ENCODE measurements at places on chromosomes 3 and 15.

DNA sequence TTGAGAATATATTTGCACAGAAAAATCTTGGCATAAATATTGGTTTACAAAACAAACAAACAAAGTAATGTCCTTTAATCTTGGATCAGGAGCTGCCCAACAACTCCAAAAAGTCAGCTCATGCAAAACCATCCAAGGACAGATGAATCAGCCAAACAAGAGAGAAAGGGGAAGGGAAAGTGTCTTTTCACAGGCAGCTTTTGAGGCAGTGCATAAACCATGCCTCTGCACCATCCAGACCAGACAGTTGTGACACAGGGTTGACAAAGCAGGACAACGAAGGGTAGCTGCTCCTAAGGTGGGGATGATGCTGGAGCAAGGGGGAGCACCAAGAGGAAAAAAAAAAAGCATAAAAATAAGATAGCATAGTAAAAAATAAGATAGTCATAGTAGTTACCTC, 8.7 kb downstream of the CD86 start:
- DNase-seq: no peak

GRCh38 chr3:150743508-150743907, 19.5 kb downstream of the SIAH2 start:
- DNase-seq: no peak

DNA sequence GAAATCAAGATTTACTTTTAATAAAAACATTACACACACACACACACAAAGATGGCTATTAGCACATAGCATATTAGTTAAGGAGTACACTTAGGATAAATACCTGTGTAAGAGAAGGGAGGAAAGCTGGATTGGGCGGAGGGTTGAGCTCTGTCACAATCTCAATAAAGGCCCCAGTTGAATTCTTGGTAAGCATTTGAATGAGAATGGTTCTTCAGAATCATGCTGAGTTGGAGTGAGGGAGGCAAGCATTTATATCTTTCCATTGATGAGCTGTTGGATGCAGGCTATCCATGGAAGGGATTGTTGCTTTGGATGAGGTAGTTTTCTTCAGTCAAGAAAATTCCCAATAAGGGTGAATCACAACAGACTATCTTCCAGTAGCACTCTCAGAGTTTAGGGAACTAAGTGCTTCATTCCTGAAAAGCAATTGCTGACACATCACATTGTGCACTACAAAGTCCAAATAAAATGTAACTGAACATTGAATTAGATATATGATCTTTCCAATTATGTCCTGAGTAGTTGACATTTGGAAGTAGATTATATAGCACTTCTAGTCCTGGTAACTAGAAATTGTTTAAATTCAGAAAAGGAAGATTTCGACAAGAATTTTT, 95.7 kb downstream of the SUCNR1 start:
- DNase-seq: no peak

DNA sequence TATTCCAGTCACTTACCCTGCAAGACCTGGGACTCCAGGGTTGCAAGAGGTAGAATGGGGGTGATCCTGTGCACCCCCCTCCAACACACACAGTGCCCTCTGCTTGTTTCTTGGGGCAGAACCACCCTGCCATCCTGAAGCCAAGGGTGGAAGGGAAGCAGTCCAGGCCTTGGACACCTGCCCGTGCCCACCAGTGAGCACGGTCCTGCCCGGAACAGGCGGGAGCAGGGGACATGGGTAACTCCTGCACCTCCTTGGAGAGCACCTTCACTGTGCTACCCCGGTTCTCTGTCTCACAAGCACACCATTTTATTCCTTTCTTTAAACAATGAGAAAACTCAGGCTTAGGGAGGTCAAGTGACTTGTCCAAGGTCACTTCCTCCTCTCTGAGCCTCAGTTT, 57.0 kb downstream of the SLC6A6 start:
- DNase-seq: no peak

DNA sequence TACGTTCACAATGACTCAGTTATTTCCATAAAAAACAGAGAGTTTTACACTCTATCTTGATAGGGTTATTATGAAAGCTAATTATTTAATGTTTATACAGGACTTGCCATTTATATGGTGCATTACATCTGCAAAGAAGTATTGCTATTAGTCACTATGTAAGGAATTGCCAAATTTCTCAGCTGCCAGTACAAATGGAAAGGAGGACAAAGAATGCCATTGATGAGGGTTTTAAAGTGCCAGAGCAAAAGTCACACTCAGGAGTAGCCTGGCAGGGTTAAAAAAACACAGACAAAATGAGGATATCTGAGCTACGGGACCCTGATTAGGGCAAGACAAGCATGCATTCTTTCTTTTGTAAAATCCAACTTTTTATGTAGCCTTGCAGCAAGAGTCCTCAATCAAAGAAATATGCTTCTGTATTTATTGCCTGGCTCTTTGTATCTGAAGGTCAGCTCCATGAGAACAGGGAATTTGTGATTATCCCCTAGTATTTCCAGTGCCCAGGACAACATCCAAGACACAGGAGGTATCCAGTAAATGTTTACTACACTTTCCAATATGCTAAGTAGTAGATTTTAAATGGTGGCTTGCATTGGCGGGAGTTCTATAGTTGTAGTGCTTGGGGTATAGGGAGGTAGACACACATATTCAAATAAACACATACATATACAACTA, 1013.6 kb downstream of the ROBO1 start:
- DNase-seq: no peak

DNA sequence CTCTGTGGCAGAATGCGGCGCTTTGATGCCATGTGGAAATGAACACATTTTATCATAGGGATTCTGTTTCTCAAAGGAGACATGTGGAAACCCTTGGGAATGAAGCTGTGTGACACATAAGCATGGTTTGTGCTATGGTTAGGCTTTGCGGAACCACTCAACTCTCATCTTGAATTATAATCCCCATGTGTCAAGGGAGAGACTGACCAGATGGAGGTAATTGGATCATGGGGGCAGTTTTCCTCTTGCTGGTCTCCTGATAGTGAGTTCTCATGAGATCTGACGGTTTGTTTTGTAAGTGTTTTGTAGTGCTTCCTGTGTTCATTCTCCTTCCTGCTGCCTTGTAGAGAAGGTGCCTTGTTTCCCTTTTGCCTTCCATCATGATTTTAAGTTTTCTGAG, 1109.2 kb upstream of the ALCAM start:
- no peak for DNase-seq

DNA sequence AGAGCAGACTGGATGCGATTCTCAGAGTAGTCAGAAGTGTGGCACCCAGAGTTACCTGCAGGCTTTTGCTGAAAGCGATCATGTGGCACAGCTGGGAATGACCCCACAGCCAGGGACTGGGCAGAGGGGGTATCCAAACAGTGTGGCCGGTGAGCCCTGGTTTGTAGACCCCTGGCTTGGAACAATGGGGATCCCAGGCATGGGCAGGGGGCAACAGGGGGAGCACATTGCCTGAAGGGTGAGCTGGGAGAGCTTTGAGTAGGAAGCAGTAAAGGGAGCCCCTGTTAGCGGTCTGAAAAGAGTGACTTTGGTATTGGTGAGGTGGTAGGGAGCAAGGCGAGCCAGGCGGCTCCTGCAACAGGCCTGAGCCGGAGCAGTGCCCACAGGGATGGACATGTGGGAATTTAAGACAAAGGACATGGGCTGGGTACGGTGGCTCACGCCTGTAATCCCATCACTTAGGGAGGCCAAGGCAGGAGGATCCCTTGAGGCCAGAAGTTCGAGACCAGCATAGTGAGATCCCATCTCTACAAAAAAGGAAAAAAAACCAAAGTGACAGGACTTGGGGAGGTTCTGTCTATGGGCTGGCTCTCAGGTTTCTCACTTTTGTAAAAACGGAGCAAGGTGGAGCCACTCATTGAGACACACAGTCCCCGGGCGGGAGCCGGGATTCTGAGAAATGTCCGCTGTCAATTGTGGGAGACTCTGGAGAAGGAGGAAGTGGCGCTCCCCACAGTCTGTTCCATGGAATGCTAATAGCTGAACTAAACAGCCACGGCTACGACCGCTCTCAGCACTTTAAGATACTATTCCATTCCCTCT, 223.8 kb upstream of the LYSMD4 start:
- no peak for DNase-seq

GRCh38 chr3:8953313-8953712, 10.0 kb downstream of the RAD18 start:
- no peak for DNase-seq

DNA sequence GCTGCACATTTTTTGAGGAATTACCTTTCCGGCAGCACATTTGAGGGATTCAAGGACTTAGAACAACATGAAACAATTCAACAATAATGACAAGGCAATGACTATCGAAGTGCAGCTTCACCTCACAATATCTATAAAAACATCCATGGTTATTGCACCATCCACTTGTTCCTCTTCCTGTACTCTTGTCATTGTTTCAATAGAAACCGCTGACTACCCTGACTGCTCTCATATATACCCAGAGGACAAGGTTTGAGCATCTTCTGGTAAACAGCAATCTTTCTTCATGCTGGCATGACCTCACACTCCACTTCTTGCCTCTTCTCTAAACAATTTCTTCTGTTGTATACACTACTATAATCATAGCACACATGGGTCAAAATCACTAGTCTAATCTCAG, 864.9 kb downstream of the FHIT start:
- DNase-seq: no peak

DNA sequence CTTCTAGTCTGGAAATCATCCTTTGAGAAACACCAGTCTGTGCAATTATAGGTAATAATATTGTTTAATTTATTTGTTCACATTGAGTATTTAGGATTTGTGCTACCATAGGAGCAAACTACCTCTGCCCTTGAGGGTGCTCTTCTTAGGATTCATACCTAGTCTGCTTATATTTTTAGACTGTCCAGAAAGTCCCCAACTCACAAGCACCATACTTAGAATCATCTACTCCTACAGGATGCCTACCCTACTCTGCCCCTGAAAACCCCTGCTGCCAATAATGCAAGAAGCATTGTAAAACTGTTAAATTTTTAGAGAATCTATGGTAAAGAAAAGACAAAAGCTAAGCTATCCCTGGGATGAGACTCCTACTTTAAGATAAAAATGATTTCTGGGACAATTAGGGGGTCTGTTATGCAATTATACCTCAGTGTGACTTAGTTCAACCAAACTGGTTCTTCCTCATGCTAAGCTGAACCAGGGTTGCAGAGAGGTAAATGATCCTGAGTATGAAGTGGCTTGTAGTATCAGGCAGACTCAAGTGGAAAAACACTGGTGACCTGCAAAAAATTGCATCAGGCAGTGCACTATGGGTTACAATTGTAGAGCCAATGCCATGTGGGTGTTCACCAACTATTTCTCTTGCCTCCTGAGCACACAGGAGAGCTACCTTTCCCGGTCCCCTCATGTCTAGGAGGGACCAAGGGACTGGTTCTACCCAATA, 133.3 kb downstream of the TNIK start:
- no peak for DNase-seq

DNA sequence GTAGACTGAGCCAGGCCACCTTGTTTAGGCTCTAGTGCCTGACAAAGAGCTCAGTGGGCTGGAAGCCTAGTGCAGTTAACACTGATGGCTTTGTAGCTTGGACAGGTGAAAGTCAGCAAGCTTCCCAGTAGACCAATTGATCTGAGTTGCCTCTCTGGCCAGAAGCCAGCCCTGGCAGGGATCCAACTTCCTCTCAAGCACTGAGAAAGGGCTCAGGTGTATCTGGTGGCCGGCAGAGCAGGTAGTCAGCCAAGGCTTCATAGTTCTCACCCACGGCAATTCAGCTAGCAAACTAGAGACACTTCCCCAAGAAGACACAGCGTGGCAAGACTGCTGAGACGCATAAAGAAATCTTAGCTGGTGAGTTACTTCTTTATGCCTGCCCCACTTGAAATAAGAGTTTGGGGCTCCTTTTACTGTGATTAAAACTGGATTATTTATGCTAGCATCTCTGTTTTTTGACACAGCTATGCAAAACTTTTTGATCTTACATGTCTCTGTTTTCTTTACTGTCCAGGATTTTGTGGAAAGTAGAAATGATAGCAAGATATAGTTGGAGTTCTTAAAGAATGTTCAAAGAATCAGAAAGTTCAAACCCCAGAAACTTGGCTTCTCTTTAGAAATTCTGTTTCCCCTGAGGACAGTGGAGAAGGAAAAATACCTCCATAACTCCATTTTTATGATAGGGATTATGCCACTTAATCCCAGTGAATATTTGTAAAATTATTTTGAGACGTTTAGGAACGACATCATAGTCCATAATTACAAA, 8.4 kb upstream of the CA12 start:
- no peak for DNase-seq

DNA sequence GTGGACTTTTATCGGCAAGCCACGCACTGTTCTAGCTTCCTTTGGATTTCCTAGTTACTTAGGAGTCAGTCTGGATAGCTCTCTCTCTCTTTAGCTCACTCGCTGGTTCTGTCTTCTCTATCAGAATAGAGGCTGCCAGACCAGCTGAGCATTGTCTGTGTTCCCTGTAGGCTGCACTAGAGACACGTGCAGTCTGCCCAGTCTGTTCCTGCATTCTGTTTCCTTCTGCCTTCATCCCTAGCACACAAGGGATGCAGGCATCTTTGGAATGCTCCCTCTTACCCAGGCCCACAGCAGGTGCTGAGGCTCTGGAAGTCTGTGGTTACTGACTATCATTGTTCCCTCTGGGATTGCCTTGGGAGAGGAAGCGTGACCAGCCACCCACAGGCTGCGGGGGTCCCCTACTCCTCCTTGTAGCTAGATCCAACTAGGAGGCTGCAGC, 322.8 kb downstream of the ZNF621 start:
- DNase-seq: no peak

Data from CD4-positive, alpha-beta T cell treated with Interleukin-10 for 1 hour (primary cell).